ENCODE measurements at places on chromosomes 12 and 14.

GRCh38 chr12:91413581-91414546 lies 231.2 kb upstream of the DCN start:
- no peak for DNase-seq

- DNase-seq: no peak
These were observed 72.3 kb downstream of the SRGAP1 start for GRCh38 chr12:63916561-63917476.

DNA sequence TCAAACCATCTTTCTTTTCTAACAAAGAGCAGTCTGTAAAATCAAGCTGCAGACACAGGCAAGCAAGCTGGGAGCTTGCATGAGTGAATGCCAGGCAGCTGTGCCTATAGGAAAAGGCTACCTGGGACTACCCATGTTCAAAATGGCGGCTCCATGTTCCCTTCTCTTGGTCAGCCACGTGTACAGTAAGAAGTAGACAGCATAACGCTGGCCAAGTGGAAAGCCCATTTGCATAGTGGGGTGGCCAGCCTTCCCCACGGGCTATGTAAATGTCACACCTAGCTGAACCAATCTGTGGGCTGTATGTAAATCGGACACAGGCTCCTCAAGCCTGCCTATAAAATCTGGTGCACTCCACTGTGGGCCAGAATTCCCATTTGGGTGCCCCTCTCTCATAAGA lies 117.1 kb downstream of the SYT10 start:
- DNase-seq: no peak

GRCh38 chr12:123389560-123390351 lies 5.8 kb downstream of the KMT5A start:
- DNase-seq: peak; percentile 42

Measured in hematopoietic multipotent progenitor cell treated with erythropoietin and hydrocortisone succinate and interleukin-3 and kit ligand, for 8 days (in vitro differentiated cells).